ENCODE measurements at places on chromosomes 6 and 20.

DNA sequence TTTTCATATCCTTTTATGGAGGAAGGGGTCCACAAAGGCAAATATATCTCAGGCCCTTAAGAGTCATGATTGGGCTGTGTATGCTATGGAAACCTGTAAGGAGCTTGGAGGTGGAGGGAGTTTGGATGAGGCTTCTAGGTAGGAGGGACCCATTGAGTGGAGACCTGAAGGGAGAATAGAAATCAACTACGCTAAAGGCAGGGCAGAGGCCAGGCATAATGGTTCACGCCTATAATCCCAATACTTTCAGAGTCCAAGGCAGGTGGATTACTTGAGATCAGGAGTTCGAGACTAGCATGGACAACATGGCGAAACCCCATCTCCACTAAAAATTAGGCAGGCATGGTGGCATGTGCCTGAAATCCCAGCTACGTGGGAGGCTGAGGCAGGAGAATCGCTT lies 34.4 kb upstream of the ZNF217 start:
- DNase-seq = no peak

DNA sequence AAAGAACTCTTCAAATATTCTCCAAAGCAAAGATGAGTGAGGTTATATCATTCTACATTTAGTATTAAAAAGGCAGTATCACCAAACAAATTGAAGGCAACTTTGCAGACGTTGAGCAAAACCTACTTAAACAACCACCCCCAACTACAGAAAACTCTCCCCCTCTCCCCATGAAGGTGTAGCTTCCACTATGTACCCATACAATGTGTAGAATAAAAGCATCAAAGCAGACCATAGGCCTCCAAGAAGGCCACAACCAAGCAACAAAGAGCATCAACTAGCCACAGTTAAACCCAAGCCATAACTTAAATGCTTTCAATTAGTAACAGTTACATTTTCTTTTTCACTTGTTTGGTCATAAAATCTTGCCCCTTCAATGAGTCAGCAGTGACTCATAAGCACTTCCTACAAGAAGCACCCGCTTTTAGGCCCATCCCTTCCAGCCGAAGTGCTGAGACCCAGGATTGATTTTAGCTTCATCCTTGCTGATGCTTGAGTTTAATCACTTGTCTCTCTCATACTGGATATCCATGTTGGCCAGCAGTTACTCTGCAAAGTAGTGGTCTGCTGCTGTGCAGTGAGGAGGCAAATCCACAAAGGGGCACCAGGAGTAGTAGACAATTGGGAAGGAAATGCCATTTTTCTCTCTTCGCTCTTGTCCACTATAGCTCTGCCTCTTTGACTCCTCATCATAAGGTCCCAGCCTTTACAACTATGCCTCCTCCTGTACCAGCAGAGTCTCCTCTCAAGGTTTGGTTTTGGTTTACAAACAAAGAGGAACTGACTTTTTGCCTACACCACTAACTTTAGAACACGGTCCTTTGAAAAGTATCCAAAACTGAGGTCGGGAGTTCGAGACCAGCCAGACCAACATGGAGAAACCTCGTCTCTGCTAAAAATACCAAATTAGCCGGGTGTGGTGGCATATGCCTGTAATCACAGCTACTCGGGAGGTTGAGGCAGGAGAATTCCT lies 8.4 kb upstream of the NUP153 start:
- peak; percentile 80 for DNase-seq

DNA sequence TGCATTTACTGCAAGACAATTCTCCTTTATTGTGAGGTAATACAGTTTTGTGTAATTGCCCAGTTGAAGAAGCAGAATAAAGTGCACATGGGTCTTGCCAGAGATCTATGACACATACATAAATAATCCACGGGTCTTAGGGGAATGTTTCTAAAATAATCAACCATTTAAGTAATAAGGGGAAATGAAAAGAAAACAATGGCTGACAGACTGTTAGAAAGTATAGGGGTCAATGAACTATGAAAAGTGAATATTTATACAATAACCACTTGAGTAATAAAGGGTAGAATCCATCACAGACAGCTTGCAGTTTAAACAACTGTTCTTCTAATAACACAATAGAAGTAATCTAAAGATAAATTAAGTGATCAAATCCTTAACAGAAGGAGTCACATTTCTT lies 477.2 kb downstream of the EYS start:
- DNase-seq = peak; percentile 1

DNA sequence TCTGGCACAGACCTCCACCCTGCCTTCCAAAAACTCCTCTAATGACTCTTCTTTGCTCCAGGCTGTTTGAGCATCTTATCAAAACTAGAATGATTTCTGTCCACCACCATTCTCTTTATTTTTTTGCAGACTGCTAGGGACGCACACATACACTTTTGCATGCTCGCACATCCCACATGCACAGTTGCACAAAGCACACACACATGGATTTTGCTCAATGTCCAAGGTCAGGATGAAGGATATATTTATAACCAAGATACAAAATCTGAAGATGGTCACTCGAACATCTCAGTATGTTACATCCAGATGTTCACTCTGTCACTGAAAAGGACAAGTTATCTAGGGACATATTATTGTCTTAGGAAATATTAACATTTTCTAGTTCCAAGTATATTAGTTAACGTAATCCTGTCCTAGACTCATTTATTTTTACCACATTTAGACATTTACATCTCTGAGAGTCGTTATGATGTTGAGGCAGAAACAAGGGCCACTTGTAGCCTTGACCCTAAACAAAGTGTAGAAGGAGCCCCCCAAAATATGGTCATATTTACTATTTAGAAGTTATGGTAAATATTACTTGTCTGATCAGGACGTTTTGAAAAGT lies 3.4 kb upstream of the SIM1 start:
- no peak for DNase-seq

DNA sequence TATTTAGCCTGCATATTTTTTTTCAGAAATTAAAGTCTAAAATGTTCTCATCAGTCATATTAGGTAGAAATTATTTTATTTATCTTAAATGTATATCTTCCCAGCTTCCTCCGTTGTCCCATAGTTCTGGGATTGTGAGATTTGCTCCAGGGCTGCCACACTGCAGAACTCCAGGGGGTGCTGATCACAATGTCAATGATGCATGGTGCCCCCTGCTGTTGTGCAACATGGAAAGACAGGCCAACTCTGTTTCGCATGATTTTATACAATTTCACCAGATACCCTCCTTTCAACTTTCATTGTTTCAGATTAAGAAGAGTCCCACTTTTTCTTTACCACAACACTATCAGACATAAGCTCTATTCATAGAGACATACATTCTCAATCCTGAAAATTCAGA lies 35.9 kb downstream of the ID4 start:
- DNase-seq = no peak

DNA sequence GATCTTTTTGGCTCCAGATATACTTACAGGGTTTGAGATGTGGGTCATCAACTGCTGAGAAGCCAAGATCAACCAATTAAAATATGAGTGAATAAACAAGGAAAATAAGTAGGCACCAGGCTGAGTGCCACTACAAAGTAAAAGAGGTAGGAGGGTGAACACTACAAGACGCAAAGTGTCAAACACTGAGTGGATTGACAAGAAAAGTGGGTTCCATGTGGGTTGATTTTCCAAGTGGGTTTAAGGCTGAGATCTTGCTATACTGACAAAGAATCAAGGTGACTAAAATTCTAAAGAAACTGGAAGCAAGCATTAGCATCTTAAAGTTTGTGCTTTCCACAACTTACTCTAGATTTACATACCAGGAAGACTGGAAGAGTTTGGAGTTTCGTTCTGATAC lies 160.4 kb upstream of the SPACA1 start:
- DNase-seq = no peak

- DNase-seq = peak; percentile 4
These were observed 84.9 kb upstream of the SIM1 start for GRCh38 chr6:100549406-100550167.

DNA sequence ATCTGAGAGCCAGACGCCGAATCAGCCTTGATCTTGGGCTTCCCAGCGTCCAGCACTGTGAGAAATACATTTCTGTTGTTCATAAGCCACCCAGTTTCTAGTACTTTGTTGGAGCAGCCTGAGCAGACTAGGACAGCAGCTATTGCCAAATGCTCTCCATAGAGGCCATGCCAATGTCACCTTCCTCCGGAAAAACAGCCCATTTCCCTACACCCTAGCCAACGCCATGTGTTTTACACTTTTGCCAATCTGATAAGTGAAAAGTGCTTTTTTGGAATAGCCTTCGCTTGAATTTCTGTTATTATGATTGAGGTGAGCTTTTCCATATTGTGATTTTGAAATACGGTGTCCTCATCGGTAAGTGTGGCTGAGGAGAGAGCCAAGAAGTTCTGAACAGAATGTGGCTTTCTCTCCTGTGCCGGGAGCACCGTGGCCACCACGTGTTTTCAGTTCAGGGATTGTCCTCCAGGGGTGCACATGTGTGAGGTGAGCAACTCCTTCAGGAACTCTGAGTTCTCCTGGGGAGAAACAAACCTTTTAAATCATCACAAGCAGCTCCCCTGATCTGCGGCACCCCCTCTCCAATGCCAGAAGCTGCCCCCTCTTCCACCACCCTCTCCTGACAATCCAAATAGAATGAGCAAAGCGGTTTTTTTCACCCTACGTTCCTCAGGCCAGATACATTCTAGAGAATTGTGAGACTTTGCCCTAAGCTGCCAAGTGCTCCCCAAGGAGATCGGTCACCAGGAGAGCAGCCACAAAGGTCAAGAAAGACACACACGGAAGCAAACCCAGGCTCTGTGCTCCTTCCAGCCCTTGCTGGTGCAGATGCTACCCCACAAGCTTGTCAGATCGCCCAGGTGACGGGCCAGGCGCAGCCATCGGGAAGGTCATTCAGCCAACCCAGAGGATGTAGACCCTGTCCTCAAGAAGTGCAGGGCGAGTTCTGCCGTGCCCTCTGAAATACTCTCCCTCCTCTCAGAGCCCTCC lies 36.0 kb downstream of the TAF8 start:
- no peak for DNase-seq

DNA sequence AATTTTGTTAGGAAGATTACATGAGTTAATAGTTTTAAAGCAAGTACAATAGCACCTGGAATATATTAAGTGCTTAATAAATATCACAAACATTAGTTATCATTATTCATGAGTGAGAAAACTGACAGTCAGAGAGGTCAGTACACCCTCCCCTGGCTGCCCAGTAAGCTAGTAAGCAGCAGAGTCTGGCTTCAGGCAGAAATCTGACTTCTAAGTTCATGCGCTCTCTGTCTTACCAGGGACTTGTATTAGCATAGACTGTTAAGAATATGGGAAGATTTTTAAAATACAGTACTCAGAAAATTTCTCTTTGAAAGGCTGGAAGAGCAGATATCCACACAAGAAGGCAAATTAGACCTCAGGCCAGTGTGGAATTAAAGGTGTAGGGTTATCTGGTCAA lies 40.8 kb downstream of the BCAS1 start:
- DNase-seq = no peak

DNA sequence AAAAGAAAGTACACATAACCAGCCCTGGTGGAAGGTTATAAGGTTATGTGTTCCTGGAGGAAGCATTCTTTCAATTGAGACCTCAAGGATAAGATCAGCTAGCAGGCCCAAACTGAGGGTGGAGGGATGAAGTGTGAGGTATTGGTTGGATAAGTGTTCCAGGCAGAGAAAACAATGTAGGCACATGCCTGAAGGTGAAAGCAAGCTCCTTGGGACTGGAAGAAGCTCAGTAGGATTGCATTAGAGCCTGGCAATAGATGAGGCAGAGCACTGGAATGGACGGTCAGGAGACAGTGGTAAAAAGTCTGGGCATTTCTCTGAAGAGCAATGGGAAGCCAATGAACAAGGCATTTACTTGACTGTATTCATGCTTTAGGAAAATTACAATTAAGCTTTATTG lies 89.9 kb upstream of the SHLD1 start:
- no peak for DNase-seq
